ENCODE measurements at places on chromosomes 11 and 22.

DNA sequence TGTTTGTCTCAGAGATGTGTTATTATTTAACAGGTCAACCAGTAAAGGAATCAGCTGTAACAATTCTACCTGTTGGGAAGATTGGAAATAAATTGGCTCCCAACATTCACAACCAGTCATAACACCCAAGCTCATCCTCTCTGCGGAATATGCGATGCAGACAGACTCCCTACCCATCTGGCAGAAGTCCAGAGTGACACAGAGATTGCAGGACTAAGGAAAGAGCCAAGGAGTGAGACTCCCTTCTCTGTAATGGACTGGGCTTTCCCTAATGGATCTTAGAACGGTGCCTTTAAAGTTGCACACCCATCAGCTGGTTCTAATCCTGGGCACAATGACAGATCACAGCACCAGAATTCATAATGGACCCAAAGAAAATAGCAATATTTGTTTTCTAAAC lies 27.8 kb upstream of the UBASH3B start:
- DNase-seq = no peak

- DNase-seq = peak; percentile 71
Measured at GRCh38 chr11:132994966-132995365, 537.3 kb downstream of the OPCML start.

DNA sequence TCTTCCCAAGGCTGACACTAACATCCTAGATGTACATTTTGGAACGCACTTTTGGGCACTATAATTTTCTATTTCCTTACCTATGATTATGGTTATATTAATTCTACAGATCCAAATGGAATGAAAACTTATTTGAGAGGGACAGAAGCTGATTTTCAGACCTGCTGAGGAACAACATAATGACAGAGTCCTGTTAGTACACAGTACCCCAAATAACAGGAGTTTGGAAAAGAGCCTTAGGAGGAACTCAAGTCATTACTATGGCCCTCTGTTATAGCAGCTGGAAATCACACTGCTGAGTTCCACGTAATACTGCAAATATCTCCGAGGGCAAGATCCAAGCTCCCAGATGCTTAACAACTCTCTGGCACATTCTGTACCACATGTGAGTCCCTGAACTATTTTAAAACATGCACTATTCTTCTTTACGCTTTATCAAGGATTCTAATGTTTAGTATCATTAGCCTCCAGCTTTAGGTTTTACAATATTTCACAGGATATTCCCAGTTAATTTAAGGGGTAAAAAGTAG lies 1027.7 kb upstream of the CCDC90B start:
- DNase-seq = no peak

DNA sequence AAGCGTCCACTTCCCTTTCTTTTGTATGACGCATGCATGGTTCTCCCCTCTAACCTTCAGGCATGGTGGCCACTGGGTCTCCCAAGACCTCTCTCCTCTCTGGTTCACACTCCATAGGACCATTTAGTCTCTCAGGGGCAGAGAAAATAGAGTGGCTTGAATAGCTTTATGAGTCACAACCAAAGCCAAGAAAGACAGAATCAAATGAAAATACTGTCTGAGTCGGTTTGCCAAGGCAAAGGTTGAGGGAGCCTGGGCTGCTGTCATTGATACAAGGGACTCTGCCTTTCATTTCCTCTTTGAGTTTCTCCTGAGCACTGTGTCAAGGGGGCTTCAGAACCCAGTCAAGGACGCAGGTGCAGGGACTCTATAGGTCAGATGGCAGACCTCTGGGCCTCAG lies 44.2 kb downstream of the TENM4 start:
- DNase-seq = peak; percentile 40

DNA sequence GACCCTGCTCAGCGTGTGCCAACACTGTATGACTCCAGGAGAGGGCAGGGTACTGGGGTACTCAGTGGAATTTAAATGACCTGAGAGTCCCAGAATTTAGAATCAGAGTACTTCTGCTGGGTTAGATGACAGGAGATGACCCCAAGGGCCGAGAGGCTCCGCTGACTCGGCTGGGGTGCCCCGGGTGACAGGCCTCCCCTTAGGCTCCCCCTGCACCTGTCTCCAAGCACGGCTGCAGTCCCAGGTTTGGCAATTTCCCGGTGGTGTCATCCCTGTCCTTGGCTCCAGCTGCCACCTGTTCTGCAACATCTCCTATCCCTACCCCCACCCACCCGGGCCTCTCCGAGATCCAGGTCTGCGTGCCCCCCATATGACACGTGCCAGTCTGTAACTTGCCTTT lies 1.3 kb downstream of the ACTN3 start:
- no peak for DNase-seq

DNA sequence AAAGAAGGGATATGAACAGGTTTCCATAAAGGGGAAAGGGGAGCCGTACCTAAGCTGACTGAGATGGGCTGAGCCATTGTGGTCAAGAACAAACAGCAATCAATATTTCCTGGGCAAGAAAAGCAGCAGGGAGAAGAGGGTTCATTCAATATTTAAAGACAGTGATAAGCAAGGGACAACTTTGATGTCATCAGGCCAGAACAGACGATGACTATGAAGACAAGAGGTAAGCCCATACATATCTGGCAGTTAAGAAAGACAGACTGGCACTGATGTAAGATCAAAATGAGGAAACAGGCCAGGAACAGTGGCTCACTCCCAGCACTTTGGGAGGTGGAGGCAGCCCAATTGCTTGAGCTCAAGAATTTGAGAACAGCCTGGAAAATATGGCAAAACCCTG lies 2.4 kb downstream of the OR5A2 start:
- no peak for DNase-seq

DNA sequence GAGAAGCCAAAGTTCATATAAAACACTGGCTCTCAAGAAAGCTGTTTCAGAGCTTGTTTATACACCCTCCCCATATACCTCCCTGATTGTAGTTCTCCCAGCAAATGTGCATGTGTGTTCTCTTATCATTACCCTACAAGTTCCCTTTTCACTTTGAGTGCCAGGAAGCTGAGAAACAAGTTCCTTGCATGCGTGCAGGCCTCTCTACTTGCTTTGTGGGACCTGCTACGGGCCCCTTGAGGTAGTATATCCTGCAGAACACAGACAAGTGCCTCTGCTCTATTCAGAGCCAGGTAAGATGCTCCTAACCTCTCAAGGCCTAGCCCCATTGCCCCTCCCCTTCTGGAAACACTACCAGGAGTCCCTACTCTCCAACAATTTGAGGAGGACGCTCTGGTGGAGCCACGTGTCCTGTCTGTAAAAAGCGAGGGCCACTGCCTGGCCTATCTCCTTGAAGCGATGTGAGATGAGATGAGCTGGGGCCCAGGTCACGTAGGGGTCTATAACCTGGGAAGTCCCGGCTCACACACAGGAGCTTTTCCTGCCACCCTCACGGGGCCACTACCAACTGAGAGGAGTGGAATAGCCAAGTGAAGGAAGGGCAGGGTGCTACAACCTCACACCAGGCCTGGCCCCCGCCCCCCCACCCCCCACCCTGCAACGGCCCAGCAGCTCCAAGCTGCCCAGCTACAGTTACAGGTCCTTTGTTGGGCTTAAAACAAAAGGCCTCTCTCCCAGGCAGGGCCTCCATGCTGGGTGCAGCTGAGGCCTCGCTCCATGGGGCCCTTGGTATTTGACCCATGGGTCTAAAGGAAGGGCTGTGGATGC lies 2.6 kb upstream of the ATP5MGL start:
- no peak for DNase-seq

DNA sequence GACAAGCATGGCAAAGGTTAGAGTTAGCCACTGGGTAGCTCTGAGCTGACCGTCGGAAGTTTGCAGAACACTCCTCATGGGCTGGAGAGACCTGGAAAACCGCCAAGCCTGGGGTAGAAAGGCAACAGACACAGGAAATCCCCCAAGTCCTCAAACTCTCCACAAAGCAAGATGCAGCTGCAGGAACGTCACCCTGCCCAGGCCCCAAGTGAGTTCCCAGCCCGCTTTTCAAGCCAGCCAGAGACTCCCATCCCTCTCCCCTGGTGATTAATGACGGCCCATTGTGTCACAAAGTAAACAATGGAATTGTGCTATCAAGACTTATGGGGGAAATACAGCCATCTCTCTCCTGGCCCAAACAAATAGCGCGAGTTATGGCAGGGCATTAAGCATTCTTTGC lies 633.0 kb downstream of the TBC1D22A start:
- DNase-seq = peak; percentile 13

DNA sequence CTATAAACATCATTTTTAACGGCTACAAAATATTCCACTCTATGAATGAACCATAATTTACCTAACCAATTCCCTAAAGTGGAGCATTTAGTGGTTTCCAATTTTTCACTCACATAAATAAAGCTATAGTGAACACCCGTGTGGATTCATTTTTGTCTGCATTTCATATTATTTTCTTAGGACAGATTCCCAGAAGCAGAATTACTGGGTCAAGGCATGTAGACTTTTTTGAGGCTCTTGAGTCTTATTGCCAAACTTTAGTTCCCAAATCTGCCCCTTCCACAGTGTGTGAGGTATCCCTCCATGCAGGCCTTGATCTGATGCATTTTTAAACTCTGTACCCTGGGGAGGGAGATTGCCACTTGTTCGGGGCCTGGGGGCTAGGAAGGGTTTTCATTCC lies 198.2 kb downstream of the TENM4 start:
- peak; percentile 49 for DNase-seq

- peak; percentile 72 for DNase-seq
Measured at GRCh38 chr22:26360169-26360885, 68.7 kb upstream of the ASPHD2 start.

- DNase-seq = no peak
Measured at GRCh38 chr22:33832558-33833151, 87.6 kb downstream of the LARGE1 start.

- DNase-seq = peak; percentile 0
Measured at GRCh38 chr11:122453586-122453985, 201.9 kb upstream of the UBASH3B start.

DNA sequence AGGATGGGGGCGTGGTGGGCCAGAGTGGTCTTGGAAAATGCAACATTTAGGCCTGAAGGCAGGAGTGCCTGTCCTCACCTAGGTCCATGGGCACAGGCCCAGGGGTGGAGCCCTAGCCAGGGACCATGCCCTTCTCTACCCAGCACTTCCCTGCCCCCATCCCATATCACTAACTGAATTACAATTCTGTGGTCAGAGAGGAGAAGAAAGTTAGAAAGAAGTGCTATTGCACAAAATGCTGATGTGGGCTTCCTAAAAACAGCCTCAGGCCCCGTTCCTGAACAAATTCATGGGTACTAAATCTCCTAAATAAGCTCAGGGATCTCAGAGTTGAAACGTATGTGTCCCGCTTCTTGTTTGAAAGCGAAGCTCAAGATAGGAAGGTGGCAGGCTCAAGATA lies 3.5 kb upstream of the ASRGL1 start:
- DNase-seq = no peak

- no peak for DNase-seq
Measured at GRCh38 chr22:41534219-41534618, 10.1 kb downstream of the POLR3H start.

GRCh38 chr11:63814383-63814736 lies 1.1 kb downstream of the SPINDOC start:
- DNase-seq = no peak

- DNase-seq = no peak
Measured at GRCh38 chr11:134545521-134545920, 133.5 kb upstream of the B3GAT1 start.

- no peak for DNase-seq
Measured at GRCh38 chr22:35464399-35464798, 64.5 kb downstream of the MCM5 start.

DNA sequence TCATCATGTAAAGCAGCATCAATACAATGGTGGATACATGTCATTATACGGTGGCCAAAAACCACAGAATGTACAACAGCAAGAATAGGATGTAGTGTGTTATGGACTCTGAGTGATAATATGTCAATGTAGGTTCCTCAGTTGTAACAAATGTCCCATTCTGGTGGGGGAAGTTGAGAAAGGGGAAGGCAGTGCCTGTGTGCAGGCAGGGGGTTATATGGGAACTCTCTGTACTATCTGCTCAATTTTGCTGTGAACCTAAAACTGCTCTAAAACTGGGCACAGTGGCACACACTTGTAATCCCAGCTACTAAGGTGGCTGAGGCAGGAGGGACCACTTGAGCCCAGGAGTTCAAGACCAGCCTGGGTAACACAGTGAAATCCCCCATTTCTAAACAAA lies 5.9 kb downstream of the CHKA start:
- no peak for DNase-seq

GRCh38 chr22:25102722-25103121 lies 96.9 kb upstream of the CRYBB3 start:
- no peak for DNase-seq
